ENCODE measurements at places on chromosomes 6 and 20.

GRCh38 chr6:36033935-36034334 lies 6.3 kb downstream of the MAPK14 start:
- no peak for DNase-seq

DNA sequence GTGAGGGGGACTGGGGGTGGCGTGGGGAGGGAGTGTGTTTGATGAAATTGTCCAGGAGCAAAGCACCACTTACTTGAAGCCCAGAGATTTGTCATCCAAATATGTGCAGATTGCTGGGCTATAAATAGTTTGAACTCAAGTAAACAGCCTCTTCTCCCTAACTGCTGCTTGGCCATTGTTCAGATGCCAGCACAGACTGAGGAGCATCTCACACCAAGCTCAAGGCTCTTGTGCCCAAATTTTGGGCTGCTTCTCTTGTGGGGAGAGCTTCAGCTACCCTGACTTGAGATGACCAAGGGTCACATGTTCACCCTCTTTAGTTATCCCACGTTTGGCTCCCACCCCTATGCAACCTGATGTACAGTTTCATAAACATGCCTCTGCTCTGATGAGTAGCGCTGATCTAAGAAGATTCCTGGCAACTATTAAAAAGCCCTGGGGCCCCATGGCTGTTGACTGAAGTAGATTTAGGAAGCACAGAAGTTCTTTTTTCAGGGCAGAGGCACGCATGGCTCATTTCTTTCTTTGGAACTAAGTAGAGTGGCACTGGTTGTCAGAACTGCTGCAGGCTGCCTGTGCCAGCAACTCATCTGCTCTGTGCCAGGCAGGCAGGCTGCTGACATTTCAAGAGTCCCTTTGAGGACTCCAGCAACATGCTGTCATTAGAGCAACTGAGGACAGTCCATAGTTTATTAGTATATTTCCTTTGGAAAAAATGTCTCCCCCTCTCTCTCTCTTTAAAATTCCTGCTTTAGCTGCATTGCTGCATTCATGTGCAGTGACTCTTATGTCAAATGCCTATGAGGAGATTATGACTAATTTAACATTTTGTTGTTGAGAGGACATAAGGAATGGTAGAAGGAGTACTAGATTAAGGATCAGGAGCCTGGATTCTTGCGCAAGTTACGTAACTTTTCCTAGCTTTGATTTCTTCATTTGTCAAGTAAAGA lies 9.6 kb upstream of the PKIG start:
- no peak for DNase-seq

- DNase-seq = peak; percentile 43
These were observed 35.5 kb upstream of the ZFAND3 start for GRCh38 chr6:37783856-37784584.

GRCh38 chr20:60768216-60768615 lies 483.8 kb upstream of the CDH4 start:
- DNase-seq = no peak

DNA sequence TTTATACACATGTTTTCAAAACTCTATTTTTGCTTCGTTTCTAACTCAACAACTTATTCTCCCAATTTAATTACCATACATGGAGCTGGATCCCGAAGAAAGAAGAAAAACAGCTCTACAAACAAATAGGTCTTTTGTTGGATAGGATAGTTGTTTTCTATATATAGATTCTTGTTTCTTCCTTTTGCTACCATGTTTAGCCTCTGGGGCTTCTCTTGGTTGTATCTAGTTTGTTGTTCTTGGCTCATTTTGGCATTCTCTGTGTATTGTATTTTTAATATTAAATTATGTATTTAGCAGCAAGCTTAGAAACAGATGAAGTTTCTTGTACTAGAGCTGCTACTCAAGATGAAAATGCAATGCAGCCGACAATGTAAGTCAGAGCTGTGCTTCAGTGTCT lies 60.9 kb downstream of the PLCB4 start:
- no peak for DNase-seq

- peak; percentile 38 for DNase-seq
These were observed 8.9 kb downstream of the REV3L start for GRCh38 chr6:111474106-111474505.

GRCh38 chr6:129281168-129281796 lies 398.3 kb downstream of the LAMA2 start:
- DNase-seq = no peak

DNA sequence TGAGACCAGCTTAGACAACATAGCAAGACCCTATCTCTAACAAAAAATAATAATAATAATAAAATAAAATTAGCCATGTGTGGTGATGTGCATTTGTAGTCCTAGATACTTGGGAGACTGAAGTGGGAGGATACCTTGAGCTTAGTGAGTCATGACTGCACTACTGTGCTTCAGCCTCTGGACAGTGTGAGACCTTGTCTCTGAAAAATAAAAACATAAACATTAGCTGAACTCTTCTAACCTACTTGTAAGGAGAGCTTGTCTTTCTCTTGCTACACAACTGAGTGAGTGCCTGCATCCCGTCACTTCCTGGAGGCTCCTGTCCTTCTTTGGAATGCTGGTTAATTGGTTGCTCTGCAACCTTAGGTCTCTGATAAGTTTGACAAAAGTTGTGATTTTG lies 5.1 kb upstream of the DBNDD2 start:
- DNase-seq = no peak

- no peak for DNase-seq
These were observed 661.3 kb downstream of the CD109 start for GRCh38 chr6:74357321-74357720.

DNA sequence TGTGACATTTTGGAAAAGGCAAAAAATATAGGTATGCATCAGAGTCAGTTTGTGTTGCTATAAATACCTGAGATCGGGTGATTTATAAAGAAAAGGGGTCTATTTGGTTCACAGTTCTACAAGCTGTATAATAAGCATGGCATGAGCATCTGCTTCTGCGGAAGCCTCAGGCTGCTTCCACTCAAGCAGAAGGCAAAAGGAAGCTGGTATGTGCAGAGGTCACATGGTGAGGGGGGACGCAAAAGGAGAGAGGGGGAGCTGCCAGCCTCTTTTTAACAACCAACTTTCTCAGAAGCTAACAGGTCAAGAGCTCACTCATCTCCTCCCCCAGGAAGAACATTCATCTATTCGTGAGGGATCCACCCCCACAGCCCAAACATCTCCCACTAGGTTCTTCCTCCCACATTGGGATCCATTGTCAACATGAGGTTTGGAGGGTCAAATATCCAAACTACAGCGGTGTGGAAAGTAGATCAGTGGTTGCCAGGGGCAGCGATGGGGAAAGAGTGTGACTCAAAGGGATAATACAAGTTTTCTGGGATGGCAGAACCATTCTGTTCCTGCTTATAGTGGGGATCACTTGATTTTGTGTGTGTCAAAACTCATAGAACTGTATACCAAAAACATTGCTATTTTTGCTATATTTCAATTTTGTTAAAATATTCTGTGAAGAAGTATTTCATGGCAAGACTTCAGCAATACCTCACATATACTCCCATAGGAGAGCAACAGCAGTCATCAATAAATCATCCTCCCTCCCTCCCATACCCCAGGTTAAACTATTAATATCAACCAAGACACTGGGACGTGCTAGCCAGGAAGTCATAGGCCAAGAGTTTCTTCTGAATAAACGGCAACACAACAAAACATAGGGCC lies 9.9 kb upstream of the FAM50B start:
- no peak for DNase-seq

DNA sequence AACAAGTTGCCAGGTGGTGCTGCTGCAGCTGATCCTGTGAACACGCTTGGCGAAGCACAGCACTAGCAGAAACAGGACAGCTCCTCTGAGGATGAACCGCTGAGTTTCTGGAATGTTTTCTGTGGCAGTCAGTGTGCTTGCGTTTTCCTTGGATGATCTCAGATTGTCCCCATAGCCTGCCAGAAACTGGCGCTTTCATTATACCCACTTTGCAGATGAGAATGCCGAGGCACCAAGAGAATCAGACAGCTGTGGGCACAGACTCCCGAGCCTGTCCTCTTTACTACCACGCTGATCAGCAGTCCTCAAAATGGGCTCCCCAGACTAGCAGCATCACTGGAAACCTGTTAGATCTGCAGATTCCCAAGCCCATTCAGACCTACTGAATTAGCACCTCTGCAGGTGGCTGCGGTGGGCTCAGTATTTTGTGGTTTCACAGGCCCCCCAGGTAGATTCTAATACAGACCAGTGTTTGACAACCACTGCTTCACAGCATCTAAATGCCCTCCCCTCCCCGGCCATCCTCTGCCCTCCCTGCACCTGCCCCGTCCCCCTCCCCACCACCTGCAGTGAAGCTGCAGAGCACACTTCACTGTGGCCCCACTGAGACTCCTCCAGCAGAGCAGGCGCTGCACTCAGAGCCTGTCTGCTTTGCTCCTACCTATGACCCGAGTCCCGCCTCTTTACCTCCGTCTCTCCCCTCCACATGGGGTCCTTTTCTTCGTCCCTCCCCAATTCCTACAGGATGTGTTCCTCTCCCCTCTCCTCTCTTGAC lies 29.6 kb downstream of the SPATA2 start:
- no peak for DNase-seq

DNA sequence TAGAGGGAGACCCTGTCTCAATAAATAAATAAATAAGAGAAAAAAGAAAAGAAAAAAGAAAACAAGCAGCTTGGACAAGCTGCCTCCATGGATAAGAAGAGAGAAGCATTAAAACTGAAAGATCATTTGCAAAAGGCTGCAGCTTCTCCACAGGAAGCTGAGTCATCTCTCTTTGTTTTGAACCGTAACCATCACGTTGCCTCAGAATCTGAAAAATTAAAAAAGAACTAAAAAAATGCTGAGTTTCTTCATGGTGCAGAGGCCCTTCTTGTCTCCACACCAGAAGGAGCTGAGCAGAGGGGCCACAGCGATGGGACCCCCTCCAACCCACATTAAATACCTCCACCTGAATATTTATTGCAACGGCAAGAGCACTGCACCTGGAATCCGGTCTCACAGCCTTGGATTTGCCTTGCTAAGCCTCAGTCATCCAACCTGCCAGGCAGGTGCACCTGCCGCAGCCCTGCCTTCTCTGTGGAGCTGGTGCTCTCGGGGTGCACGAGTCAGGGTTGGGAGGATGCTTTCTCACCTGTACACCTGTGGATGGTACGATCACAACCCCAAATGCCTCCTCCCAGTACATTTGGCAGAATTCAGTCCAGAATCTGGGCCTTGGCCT lies 28.1 kb downstream of the TOX2 start:
- DNase-seq = no peak

GRCh38 chr20:15318682-15319081 lies 981.3 kb upstream of the FLRT3 start:
- DNase-seq = no peak

DNA sequence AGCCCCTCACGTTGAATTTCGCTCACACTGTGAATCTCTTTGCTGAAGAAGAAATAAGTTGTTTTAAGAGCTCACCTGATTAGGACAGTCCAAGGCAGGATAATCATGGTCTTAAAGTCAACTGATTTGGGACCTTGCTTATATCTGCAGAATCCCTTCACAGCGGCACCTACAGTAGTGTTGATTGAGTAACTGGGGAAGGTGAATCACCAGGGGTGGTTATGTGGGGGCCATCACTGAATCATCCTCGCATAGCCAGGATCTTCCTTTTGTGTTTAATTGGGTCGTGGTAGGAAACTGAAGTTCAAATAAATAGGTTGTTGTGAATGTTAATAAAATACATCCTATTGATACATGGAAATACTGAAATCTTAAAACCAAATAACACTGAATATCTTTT lies 20.2 kb upstream of the MICA start:
- no peak for DNase-seq

DNA sequence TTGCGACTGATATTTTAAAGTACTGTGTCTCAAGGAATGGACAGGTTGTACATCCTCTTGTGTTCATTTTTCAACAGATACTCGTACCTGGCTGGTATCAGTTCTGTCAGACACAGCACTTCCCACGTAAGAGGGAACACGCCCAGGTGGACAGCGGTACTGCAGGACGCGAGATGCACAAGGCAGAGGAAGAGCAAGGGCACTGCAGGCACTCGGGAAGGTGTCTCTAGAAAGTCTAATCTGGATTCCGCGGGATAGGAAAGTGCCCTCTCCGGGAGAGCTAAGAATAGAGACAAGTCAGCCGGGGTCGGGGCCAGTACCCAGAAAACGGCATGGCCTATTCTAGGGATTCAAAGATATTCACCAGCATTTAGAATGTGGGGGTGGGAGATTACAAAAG lies 94.2 kb upstream of the MBOAT1 start:
- no peak for DNase-seq

DNA sequence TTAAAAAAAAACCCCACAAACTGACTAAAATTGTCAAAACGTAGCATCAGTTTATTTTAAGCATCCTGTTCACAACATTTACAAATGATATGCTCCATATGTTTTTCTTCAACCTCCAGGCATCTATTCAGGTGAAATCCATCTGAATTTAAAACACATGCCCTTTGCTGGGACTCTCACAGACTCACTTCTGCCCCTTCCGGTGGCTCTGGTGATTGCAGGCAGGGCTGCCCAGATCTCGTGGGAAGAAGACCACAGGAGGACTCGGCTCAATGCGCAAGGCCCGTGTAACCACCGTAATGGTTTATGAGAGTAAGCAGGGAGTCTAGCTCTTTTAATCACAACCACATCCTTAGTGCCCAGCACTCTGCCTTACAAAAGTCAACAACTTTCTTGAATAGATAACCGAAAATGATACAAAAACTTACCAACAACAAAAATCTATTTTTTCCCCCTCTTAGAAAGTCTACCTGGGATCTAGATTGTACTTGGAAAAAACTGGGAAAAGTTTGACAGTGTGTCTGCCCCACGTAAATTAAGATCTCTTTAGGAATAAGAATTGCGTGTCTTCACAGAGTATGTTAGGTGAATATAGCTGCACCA lies 139.1 kb downstream of the KIF16B start:
- no peak for DNase-seq

DNA sequence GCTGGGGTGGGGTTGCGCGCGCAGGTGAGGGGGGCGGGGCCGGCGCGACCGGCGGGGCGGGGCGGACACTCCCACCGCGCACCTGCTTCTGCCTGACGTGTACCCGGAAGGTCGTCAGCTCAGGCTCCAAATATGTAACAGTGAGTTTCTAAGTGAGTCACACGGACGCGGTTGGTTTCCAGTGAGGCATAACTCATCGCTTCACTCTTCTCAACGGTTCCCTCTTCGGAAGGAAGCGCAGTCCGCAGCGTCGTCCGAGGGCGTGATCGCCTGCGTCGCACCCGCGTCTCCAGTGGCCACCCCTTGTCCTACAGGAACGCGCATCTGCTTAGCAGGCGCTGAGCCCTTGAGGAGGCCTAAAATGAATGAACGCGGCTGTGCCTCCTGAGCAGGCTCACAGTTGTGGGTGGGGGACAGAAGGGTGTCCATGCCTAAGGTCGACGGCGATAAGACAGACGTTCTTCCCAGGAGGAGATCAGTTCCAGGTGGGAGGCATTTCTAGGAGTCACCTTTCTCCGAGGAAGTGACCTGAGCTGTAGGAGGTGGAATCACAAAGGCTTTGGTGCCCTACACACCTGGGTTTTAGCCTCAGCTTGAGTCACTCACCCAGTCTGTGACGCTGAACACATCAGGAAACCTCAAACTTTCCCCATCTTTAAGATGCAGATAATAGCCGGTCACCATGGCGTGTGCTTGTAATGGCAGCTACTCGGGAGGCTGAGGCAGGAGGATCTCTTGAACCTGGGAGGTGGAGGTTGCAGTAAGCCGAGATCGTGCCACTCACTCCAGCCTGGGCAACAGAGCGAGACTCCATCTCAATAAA lies 50.9 kb upstream of the EZR start:
- DNase-seq = peak; percentile 80

GRCh38 chr20:5662769-5663168 lies 87.4 kb upstream of the SHLD1 start:
- DNase-seq = no peak

- no peak for DNase-seq
These were observed 88.0 kb downstream of the CLIC5 start for GRCh38 chr6:45927421-45928320.

- DNase-seq = no peak
These were observed 21.0 kb downstream of the RNASET2 start for GRCh38 chr6:166935353-166935752.

Data from NCI-H187 treated with DMSO at 0.1 percent for 48 hours (cell line).